ENCODE measurements at places on chromosomes 2 and 18. TPM values are rescaled to one million over a fixed set of nuclear protein-coding genes. Genes with fewer than 3 reads are reported as not detected.
A peak's percentile ranks its signal among the peaks of the same experiment; 100 is the strongest.

The CCDC68 gene
- 0.41 TPM for total RNA-seq

DNA sequence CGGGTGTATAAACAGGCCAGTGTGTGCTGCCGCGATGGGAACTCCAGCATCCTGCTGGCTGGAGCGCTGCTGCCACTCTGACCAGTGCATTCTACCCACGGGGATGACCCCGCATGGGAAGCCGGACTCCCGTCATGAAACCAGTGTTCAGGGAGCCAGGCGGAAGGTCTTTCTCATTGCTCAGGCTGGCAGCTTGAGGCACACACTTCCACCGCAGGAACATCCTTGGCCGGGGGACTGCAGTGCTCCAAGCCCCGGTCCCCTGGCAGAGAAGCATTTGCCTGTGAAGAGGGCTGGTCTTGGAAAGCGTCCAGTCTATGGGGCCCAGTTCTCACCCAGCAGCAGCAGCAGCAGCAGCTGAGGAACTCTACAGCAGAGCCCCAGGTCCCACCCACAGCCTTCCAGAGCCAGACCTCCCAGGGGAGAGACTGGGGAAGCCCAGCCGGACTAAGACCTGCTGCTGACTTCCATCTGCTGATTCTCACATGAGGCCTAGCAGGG, 235.9 kb downstream of the KLHL29 start:
- H3K4me1 ChIP-seq: no peaks in the 10 kb centered on the region
- no peak overlapping the region for H3K27ac ChIP-seq
- H3K36me3 ChIP-seq: no peaks in the 10 kb centered on the region
- H3K27me3 ChIP-seq: no peaks in the 10 kb centered on the region

DNA sequence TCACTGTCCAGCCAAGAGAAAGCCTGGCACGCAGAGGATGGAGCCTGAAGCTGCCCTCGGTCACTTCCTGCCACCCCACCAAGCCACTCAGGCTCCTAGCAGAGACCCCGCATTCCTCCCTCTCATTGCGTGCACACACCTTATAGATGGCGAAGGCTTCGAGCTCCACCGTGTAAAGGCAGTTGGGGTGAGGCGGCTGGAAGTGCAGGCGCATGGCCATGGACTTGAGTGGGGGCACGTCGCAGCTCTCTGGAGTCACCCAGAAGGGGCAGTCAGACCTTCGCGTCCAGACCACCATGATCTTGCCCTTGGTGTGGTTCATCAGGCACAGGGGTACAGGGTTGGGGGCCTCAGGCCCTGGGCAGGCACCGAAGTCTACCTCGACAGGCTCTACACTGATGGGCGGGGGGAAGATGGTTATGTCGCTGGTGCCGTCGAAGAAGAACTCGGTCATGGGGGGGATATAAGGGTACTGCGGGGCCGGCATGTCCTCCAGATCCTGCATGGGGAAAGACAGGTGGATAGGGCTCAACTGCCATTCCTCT, 13.7 kb downstream of the CFAP65 start:
- DNase-seq: no peak
- no peak overlapping the region for H3K27ac ChIP-seq
- H3K4me3 ChIP-seq: no peak overlapping the region
- no peaks in the 10 kb centered on the region for H3K4me1 ChIP-seq

GRCh38 chr2:44777036-44777435, 164.5 kb upstream of the SIX3 start:
- H3K27ac ChIP-seq: no peak overlapping the region
- no peaks in the 10 kb centered on the region for H3K4me1 ChIP-seq
- no peak overlapping the region for H3K4me3 ChIP-seq
- no peaks in the 10 kb centered on the region for H3K36me3 ChIP-seq
- H3K27me3 ChIP-seq: no peaks in the 10 kb centered on the region

- no peak for DNase-seq
- no peaks in the 10 kb centered on the region for H3K36me3 ChIP-seq
- H3K27ac ChIP-seq: no peak overlapping the region
- no peaks in the 10 kb centered on the region for H3K27me3 ChIP-seq
- no peak overlapping the region for H3K4me3 ChIP-seq
- H3K4me1 ChIP-seq: peaks cover 26% of the 10 kb centered on the region
These were observed 7.2 kb downstream of the LIMS1 start for GRCh38 chr2:108541451-108541850.

- H3K36me3 ChIP-seq: no peaks in the 10 kb centered on the region
- H3K4me3 ChIP-seq: no peak overlapping the region
- no peak overlapping the region for H3K27ac ChIP-seq
- H3K4me1 ChIP-seq: no peaks in the 10 kb centered on the region
- H3K27me3 ChIP-seq: no peaks in the 10 kb centered on the region
- DNase-seq: no peak
These were observed 215.8 kb downstream of the NDUFA10 start for GRCh38 chr2:239809391-239809790.

DNA sequence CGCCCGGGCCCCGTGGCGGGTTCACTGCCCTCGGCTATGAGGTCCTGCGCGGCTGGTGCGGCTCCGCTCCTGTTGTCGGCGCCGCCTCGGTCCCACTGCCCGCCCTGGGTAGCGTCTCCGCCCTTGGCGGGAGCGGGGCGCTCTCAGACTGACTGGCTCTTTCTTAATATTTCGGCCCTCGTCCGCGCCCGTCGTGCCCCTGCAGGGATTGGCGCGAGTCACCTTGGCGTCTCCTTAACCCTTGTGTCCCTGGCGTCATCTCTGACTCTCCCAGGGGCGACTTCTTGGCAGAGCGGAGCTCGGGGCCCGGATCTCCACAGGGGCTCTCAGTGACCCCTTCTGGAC, 1.3 kb downstream of the PTMA start:
- no peaks in the 10 kb centered on the region for H3K27me3 ChIP-seq
- DNase-seq: no peak
- H3K36me3 ChIP-seq: peaks cover 14% of the 10 kb centered on the region
- peak overlapping the region; percentile 90 for H3K4me3 ChIP-seq
- peak overlapping the region; percentile 94 for H3K27ac ChIP-seq
- H3K4me1 ChIP-seq: peaks cover 42% of the 10 kb centered on the region

DNA sequence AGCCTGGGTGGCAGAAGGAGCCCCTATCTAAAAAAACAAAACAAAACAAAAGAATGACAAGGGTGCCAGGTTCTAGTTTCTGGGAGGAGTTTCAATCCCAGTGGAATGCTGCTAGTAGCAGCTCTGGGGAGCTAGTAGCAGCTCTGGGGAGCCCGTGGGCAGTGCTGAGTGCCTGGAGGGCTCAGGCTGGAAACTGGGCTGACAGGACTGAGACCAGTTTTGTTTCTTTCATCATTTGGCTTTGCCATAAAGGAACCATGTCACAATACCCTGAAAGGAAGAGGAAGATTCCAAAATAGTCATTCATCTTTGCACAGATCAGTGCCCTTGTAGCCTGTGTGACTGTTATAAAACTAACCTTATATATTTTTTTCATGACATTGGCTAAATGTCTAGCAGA, 10.6 kb downstream of the MFSD6 start:
- H3K4me3 ChIP-seq: no peak overlapping the region
- H3K4me1 ChIP-seq: no peaks in the 10 kb centered on the region
- H3K36me3 ChIP-seq: no peaks in the 10 kb centered on the region
- H3K27ac ChIP-seq: no peak overlapping the region
- no peaks in the 10 kb centered on the region for H3K27me3 ChIP-seq

GRCh38 chr18:23664674-23665073, 2.0 kb upstream of the ANKRD29 start:
- H3K4me3 ChIP-seq: no peak overlapping the region
- H3K27ac ChIP-seq: no peak overlapping the region
- peaks cover 5% of the 10 kb centered on the region for H3K4me1 ChIP-seq
- peaks cover 26% of the 10 kb centered on the region for H3K27me3 ChIP-seq
- no peak for DNase-seq

DNA sequence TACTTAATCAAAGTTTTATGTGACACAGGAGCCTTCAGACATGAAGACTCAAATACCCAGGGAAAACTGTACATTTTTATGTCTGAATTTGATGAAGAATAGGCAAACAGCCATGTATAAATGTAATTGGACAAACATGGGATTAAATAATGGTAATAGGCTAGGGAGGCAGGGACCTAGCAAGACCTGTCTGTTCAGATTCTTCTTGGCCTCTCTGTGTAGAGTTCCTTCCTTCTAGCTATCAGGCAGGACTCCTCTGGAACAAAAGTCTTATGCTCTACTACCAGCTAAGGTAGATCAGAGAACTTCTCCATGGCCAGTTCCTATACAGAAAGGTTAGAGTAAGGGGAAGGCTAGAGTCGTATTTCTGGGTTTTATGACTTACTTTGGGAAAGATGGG, 9.5 kb upstream of the PARD3B start:
- H3K27me3 ChIP-seq: no peaks in the 10 kb centered on the region
- H3K4me1 ChIP-seq: no peaks in the 10 kb centered on the region
- DNase-seq: no peak

Measured in Panc1 (cell line).